ENCODE measurements at places on chromosomes 6 and 20.

GRCh38 chr6:151901009-151901411, 93.5 kb downstream of the ESR1 start:
- DNase-seq, result no peak

DNA sequence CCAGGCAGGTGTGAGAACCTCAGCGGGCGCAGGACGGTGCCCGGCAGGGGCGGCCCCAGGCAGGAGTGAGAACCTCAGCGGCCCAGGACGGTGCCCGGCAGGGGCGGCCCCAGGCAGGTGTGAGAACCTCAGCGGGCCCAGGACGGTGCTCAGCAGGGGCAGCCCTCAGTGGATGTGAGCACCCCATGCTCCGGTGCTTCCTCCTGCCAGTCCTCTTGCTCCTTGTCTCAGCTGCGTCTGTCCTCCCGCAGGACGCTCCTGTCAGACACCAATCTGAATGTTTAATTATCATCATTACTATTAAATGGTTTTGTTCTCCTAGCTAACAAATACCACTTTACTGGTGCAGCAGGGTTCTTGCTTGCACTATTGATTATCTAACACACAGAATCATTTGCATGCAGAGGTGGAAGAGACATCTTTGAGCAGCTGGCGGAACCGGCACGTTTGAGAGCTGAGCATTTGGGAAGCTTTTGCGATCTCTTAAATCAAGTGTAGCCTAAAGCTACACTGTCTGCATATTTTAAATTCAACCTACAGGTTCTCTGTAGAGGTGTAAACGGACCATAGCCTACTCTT, 39.4 kb upstream of the DACT2 start:
- DNase-seq, result no peak

DNA sequence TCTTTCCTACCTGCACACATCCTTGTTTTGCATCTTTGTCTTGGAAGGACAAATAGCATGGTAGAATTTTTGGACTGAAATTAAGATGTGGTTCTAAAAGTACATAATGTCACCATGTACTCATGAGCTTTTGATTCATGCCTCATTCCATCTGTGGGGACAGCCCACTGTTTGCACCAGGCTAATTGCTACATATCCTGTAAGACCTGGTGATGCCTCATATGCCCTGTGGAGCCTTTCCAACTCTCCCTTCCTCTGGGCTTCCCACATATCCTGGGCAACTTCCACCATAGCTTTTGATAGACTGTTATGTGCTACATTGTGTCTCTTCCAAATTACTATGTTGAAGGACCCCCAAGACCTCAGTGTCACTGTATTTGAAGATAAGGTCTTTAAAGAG, 213.6 kb upstream of the PREP start:
- DNase-seq, result no peak

DNA sequence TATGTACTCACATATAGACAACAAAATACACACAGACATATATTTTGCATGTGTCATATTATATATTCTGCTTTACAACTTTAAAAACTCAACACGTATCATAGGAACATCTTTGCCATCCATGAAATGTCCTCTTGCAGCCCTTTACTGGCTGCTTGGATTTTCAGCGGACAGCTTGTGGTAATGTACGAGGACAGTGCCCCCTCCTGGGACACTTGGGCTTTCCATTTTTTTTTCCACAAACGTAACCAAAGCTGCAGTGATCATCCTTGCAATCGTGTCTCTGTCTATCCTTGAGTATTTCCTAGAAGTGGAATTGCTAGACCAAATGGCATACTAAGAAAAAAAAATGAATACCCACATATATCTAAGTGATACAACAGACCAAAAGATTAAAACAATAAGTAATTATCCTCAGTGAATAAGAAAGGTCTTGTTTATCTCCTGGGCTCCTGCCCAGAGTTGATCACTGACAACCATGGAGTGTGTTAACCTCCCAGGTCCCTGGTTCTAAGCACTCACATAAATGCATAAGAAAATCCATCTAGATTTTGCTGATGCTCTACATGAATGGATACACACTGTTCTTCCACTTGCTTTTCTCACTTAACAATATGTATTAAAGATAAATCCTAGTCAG, 18.1 kb downstream of the BPI start:
- no peak for DNase-seq

All from stimulated activated naive B cell treated with anti-CD40 and anti-IgM and Interleukin-4, amounts not matched to agents 10 μg/mL and 1 μg/mL and 100 μg/mL, for 72 hours (primary cell).